ENCODE measurements at places on chromosomes 7 and 10. TPM values are rescaled to one million over a fixed set of nuclear protein-coding genes. Genes with fewer than 3 reads are reported as not detected.

Gene ADRB1
- polyA plus RNA-seq = not detected

- DNase-seq = no peak
Observed at GRCh38 chr7:49228426-49229098, 304.2 kb downstream of the CDC14C start.

DNA sequence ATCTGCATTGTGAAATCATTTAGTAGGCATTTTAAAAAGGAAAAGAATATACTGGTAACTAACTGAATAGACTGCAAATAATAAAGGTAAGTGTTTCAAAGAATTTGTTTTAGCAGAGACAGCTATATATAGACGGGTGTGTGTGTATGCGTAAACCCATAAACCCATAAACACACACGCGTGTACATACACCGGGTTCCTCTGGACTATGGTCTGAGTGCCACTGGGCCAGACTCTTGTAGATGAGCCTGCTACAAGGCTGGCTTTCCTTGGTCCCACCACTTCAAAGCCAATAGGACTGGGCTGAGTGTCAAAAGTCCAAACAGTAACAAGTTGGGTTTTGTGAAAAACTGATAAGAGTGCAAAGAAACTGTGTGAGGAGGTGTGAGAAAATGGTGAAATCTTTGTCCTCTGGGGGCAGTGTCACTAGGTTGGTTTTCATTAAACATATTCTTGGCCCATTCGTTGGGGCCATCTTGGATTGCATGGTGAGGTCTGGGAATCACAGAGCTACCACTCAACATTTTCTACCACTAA is 39.8 kb downstream of the GNA12 start:
- no peak for DNase-seq

DNA sequence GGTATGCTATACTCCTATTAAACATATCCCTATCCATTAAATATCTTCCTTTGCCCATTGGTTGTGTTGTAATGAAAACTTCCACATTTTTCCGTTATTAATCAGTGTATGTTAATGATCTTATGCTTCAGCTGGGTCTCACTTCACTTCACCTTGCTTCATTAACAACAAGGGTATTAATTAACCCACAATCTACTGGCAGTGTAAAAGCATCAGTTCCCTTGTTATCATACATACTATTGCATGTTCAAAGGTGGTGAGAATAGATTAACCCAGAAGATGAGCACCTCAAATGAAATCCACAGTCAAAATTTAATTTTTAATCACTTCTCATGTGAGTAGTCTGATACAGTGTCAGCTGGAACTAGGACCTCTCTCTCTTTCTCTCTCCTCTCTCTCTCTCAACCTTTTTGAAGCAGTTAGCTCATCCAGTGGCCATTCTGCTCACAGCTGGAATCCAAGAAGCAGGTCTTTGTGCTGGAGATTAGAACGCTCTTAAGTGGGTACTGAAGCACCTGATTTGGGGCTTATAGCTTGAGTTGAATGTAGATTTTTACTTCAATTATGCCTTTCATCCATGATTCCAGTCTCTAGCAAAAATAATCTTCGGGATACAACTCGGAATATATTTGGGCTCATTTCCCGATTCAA is 172.3 kb downstream of the RAPGEF5 start:
- no peak for DNase-seq

DNA sequence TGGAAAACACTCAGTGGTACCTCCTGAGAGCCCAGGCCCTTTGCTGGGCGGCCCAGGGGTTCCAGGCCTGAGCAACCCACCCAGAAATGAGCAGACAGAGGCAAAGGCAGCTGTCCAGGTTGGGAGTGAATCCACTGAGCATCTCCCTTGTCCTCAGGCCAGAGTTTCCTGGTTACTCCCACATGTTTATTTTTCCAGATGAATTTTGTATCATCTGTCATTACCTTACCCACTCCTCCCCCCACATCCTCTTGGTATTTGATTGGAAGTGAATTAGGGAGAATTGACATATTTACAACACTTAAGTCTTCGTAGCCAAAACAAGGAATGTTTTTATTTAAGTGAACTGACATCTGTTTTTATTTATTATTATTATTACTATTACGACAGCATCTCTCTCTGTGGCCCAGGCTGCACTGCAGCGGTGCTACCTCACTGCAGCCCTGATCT is 13.2 kb upstream of the LMBR1 start:
- DNase-seq = no peak

DNA sequence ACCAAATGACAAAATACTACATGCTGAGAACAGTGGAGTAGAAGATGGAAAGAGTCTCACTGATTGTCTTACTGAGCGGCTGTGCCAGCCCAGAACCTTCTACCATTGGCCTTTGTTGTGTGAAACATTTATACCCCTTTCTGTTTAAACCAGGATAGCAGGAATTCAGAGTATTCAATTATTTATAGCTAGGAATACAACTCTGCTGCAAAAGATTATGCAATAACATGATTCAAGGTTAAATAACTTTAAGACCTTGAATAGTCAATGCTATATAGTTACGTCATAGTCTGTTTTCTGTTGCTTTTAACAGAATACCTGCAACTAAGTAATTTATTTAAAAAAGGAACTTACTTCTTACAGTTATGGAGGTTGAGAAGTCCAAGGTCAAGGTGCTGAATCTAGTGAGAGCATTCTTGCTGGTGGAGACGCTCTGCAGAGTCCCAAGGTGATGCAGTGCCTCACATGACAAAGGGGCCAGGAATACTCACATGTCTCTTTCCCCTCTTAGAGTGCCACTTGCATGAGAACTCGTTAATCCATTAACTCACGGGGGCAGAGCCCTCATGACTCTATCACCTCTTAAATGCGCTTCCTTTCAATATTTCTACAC is 371.8 kb downstream of the MDFIC start:
- no peak for DNase-seq
